ENCODE measurements at places on chromosomes 3 and 15. TPM values are rescaled to one million over a fixed set of nuclear protein-coding genes. Genes with fewer than 3 reads are reported as not detected.
A peak's percentile ranks its signal among the peaks of the same experiment; 100 is the strongest.

DNA sequence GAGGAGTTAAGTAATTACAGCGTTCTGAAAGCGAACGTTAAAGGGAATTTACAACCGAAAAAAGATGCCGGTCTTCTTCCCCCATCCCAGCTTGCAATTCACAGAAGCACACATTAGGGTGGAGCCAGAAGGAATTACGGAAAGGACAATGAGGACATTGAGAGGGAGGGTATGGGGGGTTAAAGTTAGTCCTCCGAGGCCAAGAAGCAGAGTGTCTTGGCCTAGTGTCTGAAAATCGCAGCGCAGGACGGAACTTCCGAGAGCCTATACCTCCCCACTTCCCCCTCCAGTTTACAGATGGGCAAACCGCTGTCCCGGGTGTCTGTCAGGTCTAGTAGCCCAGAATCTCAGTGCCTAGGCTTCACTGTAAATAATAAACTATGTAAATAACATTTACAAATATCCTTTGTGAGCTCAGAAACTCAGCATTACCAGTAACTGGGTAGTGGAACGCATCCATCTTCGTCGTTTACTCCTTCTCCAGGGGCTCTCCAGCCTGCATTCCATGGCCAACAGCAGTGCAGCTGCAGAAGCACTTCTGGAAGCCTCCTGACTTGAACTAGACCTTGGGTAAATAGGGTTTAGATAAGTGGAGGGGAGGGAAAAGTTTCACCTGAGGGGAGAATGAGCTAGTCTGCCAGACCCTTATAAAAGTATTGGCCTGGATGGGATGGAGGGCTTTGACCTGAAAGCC is 922 bp downstream of the ADPRH start:
- peak overlapping the region; percentile 86 for H3K4me3 ChIP-seq
- peak; percentile 23 for DNase-seq
- H3K27ac ChIP-seq: peak overlapping the region; percentile 72
- peaks cover 4% of the 10 kb centered on the region for H3K4me1 ChIP-seq
- no peaks in the 10 kb centered on the region for H3K36me3 ChIP-seq
- H3K27me3 ChIP-seq: no peaks in the 10 kb centered on the region

GRCh38 chr3:54968546-54969172 is 40.8 kb upstream of the LRTM1 start:
- peaks cover 6% of the 10 kb centered on the region for H3K4me1 ChIP-seq
- DNase-seq: no peak
- no peak overlapping the region for H3K4me3 ChIP-seq
- no peak overlapping the region for H3K27ac ChIP-seq
- no peaks in the 10 kb centered on the region for H3K27me3 ChIP-seq

GRCh38 chr3:98680723-98681122 is 82.4 kb upstream of the ST3GAL6 start:
- no peaks in the 10 kb centered on the region for H3K4me1 ChIP-seq

The CSK gene
- 62.4 TPM for polyA plus RNA-seq

The FAM174B gene
- 15.5 TPM for polyA plus RNA-seq
